Activated T-helper 1 cell treated with anti-CD3 and anti-CD28 coated beads, Interleukin-2, amount 50 U/mL, for 16 hours (primary cell): ENCODE measurements at places on chromosomes 4 and X.

GRCh38 chr4:183602557-183603027 lies 56.4 kb downstream of the RWDD4 start:
- DNase-seq: no peak

- DNase-seq: no peak
Observed at GRCh38 chrX:97109730-97110129, 226.0 kb downstream of the RPA4 start.

DNA sequence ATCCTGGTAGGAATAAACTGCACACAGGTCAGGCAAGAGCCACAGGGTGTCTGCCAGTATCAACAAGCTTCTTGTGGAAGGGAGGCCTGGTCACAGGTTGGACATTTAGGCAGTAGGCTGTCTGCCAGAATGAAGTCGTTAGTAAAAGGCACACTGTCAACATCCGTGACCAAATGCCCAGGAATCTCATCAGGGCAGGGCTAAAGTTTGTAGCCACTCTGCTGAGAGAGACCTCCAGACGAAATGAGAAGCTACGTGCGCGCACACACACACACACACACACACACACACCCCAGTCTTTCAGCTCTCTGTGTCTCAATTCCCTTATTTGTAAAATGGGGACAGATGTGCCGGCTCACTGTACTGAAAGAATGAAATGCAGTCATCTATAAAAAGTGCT lies 408.7 kb upstream of the ZFP42 start:
- DNase-seq: no peak

GRCh38 chr4:77921701-77922100 lies 59.1 kb downstream of the MRPL1 start:
- no peak for DNase-seq

DNA sequence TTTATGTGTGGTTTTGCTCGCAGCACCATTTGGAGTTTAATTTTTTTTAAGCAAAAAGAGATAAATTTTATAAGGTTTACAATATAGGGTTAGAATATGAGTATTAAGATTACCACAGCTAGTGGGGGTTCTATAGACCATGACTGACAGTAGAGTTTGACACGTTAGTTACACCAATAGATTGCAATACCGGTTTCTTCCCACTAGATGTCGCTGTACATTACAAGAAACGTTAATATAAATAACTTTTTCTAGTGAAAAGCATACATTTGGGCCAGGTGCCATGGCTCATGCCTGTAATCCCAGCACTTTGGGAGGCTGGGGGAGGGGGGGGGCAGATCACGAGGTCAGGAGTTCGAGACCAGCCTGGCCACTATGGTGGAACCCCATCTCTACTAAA lies 433.6 kb downstream of the MAGEB5 start:
- no peak for DNase-seq

DNA sequence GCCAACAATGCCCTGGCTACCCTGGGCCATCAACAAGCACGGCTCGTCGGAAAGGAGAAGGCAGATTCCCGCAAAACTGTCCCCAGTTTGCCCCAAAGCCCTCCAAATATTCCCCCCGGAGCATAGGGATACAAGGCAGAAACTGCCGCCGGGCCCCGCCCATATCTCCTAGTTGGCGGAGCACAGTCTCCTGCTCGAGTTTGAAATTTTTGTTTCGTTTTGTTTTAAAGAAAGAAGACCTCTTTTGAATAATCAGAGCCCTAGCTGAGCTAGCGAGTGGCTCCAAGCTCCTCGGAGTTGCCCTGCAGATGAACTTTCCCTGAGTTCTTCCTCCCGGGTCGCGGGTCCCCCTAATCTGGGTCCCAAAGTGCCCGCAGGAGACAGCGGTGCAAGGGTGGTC lies 138.1 kb upstream of the ZIC3 start:
- no peak for DNase-seq

DNA sequence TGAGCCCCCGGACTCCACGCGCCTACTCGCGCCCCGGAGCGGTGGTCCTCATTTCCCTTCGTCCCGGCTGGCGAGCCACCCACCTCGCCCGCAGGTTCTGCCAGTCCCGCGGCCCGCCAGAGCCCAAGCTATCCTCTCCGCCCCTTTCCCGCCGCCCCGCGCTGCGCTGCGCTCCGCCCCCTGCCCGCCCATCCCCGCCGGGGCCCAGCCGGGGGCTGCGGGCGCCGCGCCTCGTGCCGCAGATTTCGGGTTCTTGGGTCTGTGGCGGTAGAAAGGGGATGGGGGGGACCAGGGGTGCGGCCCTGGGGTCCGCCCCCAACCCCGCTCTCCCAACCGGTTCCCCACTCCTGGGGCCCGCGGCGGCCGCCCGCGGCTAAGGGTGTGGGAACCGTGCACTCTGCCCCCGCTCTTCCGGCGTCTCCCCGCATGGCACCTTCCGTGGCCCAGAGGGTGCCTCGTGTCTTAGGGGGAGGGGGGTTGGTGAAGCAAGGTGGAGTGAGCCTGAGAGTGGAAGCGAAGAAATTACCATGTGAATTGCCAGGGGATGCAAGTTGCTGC lies 650.8 kb upstream of the DIPK2B start:
- no peak for DNase-seq

DNA sequence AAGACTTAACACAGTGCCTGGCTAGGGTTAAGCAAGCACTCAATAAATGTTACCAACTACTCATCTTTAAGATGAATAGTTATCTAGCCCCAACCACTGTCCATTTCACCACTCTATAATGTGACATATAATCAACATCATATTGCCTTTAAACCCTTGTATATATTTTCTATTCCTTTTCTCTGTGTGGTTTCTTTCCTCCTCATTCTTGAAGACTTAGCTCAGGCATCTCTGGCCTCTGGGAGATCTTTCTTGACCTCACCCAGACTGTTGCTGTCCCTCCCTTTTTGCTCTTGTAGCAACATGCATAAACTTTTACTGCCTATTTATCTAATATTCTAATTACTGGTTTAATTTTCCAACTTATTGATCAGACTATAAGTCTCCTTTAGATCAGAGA lies 249.9 kb upstream of the MAB21L2 start:
- no peak for DNase-seq

DNA sequence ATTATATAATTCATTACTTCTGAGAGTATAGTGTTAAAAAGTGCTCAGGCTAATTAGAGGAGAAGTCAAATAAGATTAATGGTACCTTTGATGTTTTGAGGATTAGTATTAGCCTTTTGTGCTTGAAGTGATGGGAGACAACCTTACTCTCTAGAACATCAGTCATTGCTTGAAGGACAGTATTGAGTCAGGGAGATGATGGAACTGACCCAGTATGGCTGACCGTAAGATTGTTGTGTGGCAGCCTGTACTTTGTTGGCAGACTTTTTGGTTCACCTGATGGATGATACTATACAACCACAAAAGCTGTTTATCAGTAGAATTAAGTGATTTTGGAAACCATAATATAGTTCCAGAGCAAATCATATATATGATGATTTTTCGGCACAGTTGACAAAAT lies 9.9 kb downstream of the OGT start:
- DNase-seq: no peak

DNA sequence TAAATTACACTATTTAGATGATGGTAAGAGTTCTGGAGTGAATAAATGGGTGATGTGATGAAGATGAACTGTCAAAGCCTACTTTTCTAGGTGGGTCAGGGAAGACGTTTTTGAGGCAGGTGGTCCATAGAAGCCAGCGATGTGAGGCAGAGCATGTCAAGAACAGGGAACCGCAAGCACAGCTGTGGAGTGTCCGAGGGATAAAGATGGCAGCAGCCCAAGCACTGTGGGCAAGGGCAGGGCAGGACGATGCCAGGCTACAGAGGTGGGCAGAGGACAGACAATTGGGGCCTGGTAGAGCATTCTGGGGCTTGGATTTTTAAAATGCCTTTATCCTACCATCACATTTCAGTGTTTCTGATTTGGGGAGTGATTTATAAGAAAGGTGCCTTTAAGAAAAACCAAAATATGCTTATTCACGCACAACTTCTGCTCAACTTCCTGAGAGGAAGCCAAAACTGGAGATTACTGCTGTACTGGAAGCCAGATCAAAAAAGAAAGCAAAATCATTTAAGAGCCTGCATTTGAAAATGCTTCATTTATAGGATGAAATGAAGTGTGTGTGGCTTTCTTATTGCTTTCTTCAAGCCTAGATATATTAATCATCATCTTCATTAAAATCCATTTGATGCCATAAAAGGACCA lies 119.0 kb upstream of the WDR17 start:
- DNase-seq: no peak

- DNase-seq: no peak
Observed at GRCh38 chr4:186669735-186670134, 53.9 kb downstream of the FAT1 start.

DNA sequence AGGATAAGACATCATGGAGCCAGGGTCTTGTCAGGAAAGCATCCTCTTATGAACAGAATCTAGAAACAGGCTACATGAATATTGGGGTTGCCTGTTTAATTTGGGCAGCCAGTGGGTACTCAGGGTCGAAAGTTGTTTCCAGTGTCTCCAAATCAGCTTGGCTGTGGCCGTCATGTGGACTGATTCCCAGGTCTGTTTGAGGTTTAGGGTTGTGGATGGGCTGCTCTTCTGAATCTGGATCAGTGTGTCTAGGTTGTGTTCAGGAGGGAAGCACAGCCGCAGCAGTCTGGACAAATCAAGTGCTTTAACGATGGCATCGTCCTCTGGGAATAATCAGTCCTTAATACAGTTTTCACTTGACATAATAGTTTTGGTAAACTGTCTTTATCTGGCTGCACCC lies 94.3 kb downstream of the GATB start:
- DNase-seq: no peak

DNA sequence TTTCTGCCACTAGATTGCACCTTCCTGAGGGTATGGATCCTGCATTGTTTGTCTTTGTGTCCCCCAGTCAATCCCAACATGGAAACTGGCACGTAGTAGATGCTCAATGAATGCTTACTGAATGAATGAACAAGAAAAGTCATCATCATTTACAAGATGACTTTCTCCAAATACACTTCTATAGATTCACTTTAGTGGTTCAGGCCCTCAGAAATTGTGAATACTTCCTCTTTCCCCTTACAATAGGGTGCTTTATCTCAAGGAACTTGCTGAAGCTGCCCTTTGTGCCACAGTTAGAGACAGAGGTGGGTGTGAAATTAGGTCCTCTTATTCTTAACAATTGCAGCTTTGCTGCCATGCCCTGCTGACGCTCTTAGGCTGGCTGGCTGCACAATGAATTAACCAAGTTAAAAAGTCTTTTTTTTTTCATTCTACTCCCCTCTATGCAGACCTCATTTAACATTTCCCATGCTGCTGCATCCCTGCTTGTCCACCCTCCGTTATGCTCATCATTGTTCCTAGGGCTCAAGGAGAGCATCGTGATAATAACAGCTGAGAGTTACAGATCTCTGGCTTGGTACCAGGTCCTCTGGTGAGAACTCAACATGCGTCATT lies 108.0 kb upstream of the ZNF518B start:
- DNase-seq: no peak

DNA sequence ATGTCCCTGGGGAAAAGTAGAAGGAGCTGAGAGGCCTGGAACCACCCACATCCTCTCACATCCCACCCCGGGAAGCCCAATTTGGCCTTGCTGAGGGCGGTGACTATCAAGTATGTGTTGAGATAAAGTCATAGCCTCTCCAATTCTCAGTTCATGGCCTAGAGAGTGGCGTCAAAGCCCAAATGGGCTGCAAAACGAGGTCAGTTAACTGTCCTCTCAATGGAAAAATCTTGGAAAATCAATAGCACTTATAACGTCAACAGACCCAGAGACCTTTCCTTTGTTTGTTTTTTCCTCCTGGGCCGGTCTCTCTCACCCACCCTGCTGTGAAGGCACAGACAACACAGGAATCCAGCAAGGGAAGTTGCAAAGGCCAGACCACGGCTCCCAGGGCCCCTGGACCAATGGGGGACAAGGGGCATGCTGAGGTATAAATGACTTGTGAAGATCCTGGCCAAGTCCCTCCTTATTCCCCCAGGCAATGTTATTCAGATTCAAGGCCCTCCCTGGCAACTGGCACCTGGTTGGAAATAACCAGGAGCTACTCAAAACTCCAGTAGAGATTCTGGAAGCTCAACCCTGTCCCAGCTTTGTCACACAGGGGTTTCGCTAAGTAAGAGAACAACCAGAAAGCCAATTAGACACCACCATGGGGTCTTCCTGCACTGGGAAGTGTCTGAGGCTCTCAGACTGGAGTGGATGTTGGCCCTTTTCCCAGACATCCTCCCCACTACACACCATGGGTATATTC lies 38.6 kb downstream of the TSC22D3 start:
- no peak for DNase-seq

DNA sequence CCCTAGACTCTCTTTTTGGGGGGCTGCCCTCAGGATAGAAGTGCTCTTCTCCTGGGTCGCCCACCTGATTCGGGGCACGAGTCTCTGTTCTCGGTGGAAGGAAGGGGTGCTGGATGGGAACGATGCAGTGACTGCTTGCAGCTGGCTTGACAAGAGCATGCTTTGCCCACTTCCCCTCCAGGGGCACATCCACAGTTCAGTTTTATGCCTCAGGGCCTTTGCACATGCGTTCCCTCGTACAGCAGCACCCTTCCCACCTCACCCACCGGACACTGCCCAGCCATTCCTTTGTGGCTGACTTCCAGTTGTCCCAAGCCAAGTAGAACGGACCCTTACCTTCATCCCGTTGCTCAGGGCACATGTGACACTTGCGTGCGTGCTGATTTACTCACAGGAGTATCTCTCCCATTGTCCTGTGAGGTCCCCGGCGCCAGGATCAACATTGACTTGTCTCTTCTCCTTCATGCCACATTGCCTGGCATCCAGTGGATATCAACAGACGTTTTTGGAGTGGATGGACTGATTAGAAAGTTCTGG lies 60.0 kb downstream of the C4orf50 start:
- no peak for DNase-seq

- DNase-seq: no peak
Observed at GRCh38 chrX:38435130-38435529, 82.7 kb downstream of the OTC start.

DNA sequence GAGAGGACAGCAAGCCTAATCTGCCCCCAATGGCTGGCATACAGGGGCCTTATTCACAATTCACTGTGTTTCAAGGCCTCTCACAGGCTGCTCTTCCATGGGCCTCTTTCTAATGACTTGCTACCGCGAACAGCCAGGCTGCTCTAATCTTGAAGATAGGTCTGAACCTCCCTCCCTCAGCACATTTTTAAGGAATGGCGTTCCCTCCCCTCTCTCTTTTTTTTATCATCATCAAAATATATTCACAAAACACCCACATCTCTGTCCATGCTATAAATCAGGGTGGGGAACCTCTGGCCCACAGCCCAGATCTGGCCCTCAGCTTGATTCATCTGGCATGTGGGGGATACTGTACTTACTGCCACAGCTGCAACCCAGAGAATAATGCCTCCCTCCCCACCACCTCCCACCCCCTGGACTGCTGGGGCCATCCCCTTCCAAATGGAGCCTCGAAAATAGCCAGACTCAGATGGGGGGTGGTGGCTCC lies 76.2 kb upstream of the PLAC1 start:
- DNase-seq: no peak

DNA sequence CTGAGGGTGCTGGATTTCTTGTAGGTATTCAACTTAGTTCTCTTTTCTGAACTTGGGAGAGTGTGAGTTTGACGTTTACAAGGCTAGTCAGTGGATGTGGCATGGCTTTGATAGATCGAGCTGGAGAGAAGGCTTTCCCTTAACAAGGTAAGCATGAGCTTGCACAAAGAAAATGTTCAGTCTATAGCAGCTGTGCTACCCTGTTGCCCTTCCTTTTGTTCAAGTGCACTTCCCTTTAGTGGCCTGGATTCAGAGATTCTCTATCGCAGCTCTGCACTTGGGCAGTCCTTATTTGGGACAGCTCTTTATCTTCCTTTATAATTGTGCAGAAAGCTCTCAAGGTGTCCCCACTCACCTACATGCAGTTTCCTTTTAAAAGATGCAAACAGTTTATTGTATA lies 198.0 kb downstream of the ARHGAP24 start:
- no peak for DNase-seq
